ENCODE measurements at places on chromosomes 7 and 10. TPM values are rescaled to one million over a fixed set of nuclear protein-coding genes. Genes with fewer than 3 reads are reported as not detected.

DNA sequence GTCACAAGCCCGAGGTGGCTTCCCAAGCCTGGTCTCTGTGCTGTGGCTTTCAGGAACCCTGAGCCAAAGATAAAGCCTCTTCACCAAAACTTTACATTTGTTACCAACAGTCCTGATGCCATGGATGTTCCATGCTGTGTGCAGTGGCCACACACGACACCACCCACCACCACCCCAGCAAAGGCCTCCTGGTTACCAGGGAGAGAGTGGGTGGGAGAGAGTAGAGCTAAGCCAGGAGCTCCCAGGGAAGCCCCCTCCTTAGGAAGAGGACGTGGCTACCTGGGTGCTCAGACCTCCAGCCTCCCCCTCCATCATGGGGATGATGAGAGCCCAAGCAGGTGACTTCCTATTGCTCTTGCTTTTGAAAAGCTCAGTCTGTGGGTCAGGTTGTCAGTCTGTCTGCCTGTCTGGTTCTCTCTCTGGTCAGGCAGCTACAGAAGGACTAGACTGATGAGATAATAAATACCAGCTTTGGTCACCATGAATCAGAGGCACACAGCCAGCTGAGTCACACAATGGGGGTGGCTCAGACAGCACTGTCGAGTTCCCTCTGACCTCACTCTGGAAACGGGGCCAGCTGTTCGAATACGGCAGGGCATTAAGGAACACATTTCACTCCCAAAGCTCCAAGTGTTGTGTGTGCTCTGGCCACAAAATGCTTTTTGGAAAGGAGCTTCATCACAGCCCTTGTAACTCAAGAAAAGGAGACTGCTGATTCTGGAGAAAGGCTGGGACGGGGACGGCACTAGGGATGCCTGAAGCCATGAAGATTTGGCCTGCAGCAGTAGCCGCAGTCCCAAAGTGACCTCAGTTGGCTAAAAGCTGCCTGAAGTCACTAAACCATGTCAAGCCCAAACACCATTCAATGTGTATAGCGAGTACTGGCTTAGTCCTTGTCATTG is 166.0 kb downstream of the FANK1 start:
- peak; percentile 96 for DNase-seq

Gene ZNF282
- total RNA-seq, result 17.9 TPM

Gene PON1
- not detected for total RNA-seq

DNA sequence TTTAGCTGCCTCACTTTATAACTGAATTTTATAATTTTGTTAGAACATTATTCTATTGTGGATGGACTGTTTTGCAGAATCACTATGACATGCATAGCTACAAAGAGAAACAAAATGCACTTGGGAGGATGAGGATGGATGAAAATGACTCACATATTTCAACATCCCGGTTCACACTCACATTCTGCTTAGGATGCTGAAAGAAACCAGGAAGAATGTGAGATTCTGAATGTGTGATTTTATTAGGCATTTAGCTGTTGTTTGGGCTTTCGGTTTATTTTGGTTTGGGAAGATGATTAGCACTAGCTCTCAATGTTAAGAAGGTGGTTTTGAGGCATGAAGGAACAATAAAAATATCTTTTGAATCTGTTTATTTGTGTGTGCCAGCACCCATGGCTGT is 235.5 kb downstream of the SEMA3E start:
- no peak for DNase-seq

Gene CPA5
- not detected for total RNA-seq

DNA sequence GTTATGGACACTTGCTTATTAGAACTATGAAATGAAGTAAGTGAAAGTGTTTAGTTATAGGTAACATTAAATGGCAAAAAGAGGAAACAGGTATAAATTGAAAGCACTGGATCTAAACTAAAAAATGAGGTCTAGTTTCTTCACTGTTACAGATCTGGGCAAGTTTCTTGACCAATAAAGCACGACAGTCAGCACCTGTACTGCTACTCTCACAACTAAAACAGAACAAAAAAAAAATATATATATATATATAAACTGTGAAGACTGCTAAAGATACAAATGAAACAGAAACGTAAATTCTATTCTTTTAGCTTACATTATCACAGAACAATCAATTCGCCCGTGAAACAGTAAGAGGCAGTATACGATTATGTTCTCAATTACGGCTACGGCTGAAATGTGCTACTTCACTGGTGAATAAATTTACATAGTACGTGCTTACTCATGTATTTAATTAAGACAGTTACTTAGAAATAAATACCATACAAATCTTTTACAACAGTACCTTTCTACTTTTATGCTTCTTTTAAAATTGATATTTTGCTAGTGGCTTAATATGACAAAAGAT is 4.2 kb downstream of the AHR start:
- no peak for DNase-seq

DNA sequence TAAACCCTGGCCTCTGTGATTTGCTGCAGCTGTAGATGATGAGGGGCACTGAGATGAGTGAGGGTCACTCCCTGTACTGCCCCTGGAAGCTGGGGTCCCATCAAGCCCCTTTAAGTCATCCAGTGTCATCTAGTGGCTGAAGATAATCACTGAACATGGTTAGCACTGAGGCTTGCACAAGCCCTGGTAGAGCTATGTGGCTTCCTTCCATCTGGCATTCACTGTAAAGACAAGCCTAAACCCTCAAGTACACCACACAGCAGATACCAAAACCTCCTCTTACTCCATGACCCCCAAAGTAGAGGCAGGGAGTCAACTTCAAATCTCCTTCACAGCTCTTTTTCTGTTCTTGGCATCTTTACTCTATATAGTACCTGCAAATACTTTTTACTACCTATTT is 72.7 kb upstream of the MRLN start:
- no peak for DNase-seq

DNA sequence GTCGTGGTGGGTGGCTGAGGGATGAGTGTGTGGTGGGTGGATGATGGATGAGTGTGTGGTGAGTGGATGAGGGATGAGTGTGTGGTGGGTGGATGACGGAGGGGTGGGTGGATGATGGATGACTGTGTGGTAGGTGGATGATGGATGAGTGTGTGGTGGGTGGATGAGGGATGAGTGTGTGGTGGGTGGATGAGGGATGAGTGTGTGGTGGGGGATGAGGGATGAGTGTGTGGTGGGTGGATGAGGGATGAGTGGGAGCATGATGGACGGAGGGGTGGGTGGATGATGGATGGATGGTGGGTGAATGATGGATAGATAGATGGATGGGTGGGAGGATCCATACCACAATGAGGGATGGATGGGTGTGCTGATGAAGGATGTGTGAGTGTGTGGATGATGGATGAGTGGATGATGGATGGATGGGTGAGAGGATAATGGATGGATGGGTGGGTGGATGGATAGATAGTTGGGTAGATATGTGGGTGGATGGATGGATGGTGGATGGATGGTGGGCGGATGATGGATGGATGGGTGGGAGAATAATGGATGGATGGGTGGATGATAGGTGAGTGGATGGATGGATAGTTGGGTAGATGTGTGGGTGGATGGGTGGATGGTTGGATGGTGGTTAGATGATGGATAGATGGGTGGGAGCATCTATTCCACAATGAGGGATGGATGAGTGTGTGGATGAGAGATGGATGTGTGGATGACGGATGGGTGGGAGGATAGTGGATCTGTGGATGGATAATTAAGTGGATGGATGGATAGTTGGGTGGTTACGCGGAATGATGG is 266.8 kb downstream of the CELF2 start:
- no peak for DNase-seq

DNA sequence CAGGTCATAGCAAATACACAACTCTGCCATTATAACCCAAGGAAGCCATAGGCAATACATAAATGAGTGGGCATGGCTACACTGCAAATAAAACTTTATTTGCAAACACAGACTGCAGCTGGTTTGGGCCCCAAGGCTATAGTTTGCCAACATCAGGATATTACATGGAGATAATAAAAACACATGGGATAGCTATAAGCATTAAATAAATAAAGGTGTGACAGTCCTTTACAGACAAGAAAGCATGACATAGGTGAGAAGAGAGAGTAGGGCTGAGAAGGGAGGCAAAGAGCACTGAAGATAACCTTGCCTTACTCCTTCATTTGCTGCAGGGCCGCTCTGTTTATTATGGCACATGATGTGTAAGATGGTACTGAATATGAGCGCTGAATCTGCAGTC is 135.1 kb upstream of the GHITM start:
- DNase-seq, result no peak

- DNase-seq, result no peak
Observed at GRCh38 chr7:106418526-106418925, 133.7 kb upstream of the NAMPT start.

DNA sequence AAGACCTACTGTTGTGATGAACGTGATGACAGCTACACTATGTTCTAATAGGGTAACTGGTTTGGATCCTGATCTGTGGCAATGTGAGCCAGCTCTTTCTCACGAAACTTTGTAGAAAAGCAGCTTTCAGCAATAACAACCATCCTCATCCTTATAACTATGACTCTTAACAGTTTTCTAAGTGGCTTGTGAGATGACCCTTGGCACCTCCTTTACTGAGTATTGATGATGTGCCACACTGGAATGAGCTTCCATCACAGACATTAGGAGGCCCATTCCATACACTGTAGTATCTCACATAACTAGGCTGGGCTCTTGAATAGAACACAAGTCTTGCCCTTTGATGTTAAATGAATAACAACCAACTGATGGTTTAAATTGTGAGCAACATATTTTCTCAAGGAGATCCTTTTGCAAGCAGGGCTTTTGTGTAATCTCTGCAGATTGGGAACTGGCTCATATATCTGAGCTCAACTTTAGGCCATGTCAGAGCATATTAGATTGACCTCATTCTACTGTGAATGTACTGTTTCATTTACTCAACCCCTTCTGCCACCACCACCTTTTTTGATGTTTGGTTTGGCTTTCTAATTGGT is 46.4 kb downstream of the MYPN start:
- no peak for DNase-seq

DNA sequence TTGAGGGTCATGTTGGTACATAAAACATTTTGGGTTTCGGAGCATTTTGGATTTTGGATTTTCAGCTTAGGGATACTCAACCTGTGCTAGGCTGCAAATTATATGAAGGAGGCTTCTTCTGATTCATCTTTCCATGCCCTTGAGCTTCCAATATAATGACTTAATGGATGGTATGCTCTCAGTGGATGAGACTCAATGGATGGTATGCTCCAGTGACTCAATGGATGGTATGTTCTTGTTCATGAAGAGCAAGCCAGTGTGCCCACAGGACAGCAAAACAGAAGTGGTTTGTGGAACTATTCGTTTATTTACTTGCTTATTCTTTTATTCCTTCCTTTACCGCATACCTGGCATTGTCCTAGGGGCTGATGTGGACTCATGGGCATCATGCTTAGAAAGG is 969.6 kb downstream of the LRMDA start:
- DNase-seq, result no peak

DNA sequence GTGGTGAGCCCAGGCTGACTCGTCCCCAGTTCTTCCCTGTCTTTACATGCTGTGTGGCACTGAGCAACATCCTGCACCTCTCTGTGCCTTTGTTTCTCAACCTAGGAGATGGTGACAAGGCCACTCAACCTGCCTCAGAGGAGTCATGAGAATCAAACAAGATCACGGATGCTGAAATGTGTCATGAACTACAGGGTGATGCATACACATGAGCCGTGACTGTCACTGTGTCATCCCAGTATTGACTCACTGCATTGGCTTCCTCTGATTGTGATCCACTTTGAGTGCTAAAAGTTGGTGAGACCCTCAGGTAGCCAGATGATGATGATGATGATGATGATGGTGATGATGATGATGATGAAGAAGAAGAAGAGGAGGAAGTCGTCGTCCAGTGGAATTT is 11.5 kb downstream of the C10orf71 start:
- DNase-seq, result no peak

- DNase-seq, result no peak
Observed at GRCh38 chr10:73093922-73094850, 2.5 kb downstream of the P4HA1 start.

All from ascending aorta (tissue), 2 donors.